G401 (cell line): ENCODE measurements at places on chromosomes 2 and 18.

DNA sequence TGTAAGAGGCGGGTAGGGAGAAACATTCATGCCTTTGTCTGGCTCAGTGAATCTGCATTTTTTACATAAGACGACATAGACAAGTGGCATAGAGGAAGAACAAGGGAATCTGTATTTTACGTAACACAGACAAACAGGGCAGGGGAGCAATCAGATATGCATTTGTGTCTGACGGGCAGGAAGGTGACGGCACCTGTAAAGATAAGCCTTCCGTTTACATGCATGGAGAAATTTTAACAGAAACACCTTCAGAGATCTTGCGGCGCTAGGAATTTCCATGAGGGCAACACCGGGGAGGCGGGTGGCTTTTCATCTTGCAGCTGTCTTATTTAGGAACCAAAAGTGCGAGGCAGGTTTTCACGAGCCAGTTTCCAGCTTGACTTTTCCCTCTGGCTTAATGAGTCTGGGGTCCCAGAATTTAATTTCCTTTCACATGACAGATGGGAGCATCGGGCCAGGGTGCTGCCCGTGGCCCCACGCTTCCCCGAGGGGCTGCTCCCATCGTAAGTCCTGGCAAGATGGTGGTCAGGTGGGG, 42.6 kb downstream of the RTP5 start:
- DNase-seq = no peak

GRCh38 chr2:60347781-60348180, 205.7 kb downstream of the BCL11A start:
- DNase-seq = no peak

GRCh38 chr18:49663899-49664890, 102.3 kb downstream of the LIPG start:
- DNase-seq = peak; percentile 41

DNA sequence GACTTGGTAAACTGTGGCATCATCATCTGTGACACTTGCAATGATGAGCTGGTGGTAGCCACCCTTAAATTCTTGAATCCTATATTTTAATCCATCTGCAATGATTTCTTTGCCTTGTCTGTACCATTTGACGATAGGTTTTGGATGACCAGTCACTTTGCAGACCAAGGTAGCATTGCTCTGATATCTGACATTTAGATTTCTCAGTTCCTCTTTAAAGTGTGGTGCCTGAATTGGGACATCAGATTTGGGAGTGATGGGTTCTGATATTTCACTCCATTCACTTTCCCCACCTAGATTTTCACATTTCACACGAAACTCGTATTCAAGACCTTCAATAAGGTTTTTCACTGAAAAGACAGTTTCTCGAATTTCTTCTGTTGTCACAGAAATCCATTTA, 55.8 kb downstream of the PLEKHA3 start:
- DNase-seq = no peak

DNA sequence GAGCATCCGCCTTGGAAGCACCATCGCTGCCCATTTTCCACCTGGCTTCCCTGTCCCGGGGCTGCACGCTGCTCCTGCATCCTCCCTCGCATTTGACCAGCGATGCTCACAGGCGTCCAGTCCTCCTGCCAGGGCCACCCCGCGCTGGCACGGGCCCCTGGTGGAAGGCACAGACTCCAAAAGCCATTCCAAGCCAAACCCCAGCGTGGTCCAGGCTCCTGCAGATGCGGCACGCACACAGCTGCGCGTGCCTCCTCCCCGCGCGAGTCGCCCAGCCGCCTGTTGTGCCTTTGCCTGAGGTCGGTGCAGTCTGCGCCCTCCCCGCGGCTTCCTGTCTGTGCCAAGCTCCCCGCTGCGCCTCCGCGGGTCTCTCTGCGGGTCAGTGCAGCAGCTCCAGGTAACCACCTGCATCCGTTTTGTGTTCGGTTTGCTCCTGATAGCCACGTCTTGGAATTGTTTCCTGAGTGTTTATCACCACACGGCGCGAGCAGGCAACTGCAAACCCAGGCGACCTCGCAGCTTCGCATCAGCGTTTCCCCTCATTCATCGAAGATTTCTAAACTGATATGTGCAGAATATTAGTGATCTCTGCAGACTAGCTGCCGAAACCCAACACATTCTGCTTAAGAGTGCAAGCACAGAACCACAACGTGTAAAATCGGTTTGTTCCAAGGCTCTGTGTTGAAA, 65.2 kb upstream of the SALL3 start:
- DNase-seq = peak; percentile 37

GRCh38 chr2:102999958-103000357, 238.1 kb downstream of the TMEM182 start:
- no peak for DNase-seq

- no peak for DNase-seq
These were observed 148.5 kb downstream of the CAMKMT start for GRCh38 chr2:44510246-44510645.

- DNase-seq = no peak
These were observed 335.6 kb upstream of the ID2 start for GRCh38 chr2:8346208-8346607.

DNA sequence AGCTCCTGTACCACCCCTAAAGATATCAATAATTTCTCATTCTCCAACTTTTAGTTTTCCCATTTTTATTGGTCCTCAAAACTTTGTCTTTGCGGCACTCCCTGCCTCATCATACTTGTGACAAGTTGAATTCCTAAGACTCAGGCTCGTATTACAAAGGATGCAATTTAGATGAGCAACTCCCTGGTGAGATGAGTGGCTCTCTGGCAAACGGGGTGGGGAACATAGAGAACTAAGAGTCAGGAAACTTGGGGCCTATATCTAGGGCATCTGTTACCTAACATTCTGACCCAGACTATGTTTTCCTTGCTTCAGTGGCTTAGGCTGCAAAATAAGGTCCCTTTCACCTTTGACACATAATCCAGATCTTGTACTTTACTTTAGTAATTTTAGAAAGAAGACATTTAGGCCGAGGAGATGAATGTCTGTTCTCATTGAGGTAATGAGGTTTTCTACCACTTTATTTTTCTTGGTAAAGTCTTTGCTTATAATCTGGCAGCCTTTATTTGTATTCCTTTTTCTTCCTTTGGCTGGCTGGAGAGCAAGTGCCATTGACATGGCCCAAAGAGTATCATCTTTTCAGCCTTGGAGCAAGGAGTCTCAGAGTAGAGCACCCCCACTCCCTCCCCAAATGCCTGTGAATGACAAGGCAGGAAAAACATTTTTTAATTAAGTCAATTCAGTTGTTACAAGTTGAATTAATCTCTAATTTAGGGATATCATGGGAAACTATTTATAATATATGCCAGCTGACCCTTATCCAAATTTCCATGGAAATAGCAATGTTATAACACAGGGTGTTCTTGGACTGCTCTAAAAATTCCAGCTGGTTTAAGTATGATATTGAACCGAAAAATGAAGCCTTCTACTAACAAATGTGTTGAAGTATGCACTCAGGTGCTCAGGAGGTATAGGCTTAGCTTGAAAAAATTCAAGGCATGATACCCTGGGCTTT, 15.2 kb downstream of the TSPYL6 start:
- no peak for DNase-seq

DNA sequence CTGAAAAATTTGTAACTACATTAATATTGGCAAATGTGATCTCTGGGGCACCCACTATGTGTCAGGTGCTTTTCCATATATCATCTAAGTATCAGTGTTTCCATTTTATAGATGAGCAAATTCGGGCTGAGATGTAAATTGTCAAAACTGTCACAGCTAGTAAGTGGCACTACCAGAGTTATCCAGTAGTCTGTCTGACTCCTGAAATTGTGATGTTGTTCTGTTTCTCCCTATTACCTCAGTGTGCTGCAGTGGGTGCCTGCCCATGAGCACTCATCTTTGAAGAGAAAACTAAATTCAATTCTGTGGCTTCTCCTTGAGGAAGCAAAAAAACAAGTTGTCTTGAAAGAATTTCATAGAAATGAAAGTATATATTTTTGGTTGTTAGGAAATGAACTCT, 467.4 kb upstream of the FANCL start:
- DNase-seq = no peak

DNA sequence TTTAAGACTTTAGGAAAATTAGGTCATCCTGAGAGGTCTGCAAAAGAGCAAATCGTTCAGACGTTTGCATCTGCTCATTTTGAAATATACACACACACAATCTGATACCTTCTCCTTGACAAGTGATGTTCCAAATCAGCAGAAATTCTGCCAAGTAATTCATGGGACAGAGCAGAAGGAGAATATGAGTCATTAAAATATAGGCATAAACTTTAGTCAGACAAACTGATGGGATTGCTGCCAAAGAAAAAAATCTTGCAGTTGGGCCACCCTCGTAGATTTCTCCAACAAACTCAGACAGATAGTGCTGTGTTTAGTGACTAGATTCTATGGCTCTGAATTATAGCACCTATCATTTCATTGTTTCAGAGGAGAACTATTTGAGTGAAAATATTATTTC, 336.3 kb downstream of the NYAP2 start:
- DNase-seq = no peak

- no peak for DNase-seq
These were observed at the start of gene VAMP8 for GRCh38 chr2:85577386-85578242. VAMP8 (plus strand) TSS chr2:85577586; CDS start chr2:85577647, 61 bp downstream.

GRCh38 chr18:24112874-24113615, 25.8 kb upstream of the CABYR start:
- no peak for DNase-seq

GRCh38 chr2:240333985-240334384, 101.5 kb upstream of the GPC1 start:
- no peak for DNase-seq

DNA sequence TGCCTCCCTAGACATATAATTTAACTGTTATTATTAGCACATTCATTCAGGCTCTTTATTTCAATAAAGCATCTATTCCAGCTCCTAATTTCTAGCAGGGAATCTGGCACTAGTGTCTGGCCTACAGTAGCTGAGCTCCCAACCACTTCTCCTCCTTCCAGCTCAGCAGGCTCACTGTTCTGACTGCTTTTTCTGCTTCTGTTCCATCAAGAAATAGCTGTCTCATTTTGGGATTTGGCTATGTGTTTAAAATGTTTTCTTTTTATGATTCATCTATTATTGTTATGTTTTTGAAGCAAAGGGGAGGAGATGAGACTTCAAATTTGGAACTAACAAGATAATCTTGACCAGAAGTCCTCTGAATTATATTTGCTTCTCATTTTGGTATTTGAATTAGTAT, 172.7 kb upstream of the SMAD7 start:
- peak; percentile 69 for DNase-seq

- DNase-seq = no peak
These were observed 117.3 kb downstream of the DPP4 start for GRCh38 chr2:161956738-161957137.

- DNase-seq = no peak
These were observed 147.6 kb upstream of the CAB39 start for GRCh38 chr2:230564805-230565779.

DNA sequence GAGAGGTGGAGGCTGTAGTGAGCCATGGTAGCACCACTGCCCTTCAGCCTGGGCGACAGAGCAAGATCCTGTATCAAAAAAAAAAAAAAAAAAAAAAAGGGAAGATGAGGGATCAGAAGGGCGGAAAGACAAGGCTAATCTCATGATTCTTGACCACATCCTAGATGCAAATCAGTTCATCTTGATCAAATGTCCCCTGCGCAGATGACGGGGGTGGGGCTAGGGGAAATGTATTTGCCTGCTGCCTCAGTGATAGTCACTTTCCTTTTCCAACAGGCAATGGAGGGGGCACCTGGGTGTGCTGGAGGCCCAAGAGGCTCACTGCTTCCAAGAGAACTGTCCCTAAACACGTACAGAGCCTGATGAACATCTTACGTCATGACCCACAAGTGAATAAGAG, 3.7 kb upstream of the EMILIN2 start:
- DNase-seq = no peak

GRCh38 chr18:72378016-72378415, 166.1 kb downstream of the CBLN2 start:
- no peak for DNase-seq

GRCh38 chr18:23178201-23178600, 42.9 kb downstream of the CABLES1 start:
- no peak for DNase-seq

- no peak for DNase-seq
These were observed 44.2 kb downstream of the TACR1 start for GRCh38 chr2:75155115-75155514.

DNA sequence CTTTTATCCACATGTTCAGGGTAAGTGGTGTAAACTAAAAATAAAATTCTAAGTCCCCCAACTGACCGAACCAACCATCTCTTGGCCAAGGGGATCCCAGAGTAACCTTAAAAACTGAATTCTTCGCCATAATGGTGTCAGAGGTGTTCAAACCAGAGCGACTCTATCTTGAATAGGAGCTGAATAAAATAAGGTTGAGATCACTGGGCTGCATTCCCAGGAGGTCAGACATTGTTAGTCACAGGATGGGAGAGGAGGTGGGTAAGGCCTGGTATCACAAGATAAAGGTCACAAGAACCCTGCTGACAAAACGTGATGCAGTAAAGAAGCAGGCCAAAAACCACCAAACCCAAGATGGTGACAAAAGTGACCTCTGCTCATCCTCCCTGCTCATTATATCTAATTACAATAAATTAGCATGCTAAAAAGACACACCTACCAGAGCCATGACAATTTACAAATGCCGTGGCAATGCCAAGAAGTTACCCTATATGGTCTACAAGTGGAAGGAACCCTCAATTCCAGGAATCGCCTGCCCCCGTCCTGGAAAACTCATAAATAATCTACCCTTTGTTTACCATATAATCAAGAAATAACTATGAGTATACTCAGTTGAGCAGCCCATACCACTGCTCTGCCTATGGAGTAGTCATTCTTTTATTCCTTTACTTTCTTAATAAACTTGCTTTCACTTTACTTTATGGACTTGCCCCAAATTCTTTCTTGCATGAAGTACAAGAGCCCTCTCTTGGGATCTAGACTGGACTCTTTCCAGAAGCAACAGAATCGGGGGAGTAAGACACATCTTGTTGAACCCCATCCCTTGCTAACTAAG, 302.4 kb downstream of the STK39 start:
- DNase-seq = no peak

- no peak for DNase-seq
These were observed 20.1 kb downstream of the CEP68 start for GRCh38 chr2:65076345-65076710.

GRCh38 chr2:180952082-180952481, 28.3 kb upstream of the UBE2E3 start:
- no peak for DNase-seq

DNA sequence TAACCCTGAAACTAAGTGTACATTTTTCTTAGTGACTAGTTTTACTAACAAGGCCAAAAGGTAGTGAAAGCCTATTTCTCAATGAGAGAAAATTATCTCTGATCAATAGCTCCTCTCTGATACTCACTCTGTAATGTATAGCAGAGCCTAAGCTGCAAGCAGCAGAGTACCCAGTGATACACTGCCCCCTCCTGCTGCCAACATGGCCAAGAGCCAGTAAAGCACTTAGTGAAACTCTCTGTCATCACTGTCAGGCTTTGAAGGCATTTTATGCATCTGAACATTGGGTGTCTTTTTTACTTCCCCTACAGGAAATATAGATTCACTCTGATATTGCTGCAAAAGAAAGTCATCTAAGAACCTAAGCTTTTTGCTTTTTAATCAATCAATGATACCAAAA, 784.1 kb upstream of the CDH7 start:
- DNase-seq = no peak

- peak; percentile 89 for DNase-seq
These were observed 3.4 kb upstream of the HS6ST1 start for GRCh38 chr2:128321784-128322714.
